ENCODE measurements at places on chromosomes 13 and 19.

DNA sequence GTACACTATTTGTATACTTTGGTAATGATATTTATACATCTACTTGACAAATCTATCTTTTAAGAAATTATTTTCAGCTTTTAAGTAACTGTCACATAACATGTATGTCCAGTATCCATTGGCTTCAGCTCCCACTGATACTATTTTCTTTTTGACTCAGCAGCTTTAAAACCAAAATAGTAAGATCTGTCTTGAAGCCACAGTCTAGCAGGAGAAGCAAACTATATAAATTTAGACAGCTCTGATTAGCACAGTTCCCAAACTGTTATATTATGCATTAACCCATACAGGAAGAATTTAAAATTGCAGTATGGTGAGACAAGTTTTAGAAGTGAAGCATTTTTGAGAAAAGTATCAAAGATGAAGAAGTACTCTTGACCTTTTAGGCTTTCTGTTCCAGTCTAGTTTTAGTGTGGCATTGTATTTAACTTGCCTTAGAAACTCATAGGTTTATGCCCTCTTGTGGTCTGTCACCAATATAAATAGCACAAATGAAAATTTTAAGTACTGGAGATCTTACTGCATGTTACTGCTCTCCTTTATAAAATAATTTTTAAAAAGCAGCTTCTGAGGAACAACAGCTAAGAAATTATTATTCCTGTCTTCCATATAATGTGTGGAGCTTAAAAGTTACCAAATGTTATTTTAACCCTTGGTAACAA is 24.7 kb downstream of the URI1 start:
- DNase-seq = no peak

DNA sequence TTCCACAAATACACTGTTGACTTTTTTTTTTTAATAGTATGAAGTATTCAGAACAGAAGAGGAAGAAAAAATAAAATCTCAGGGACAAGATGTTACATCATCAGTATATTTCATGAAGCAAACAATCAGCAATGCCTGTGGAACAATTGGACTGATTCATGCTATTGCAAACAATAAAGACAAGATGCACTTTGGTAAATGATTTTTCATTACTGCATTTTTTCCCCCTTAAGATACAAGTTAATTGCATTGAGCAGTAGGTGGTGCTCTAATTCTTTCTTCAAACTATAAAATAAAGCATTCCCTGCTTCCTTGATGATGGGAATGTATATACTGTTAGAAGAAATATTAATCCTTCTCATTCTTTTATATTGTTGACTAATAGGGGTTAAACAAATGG is 17.1 kb downstream of the UCHL3 start:
- DNase-seq = peak; percentile 39

DNA sequence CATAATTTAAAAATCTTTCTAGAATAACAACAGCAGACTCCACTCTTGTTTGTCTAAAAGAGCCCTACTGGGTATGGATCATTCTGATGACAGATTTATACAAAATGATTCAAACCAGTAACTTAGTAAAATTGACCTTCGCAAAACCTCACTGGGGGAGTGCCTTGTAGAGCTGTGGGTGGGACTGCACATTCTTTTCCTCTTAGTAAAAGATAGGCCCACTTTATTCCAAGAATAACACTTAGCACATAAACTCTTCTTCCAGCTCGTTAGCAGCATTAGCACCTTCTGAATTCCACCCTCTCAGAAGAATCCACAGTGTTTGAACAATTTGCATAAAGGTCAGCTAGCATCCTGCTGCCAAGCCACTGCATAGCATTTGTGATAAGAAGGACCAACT is 106.8 kb downstream of the STOML3 start:
- DNase-seq = peak; percentile 55

DNA sequence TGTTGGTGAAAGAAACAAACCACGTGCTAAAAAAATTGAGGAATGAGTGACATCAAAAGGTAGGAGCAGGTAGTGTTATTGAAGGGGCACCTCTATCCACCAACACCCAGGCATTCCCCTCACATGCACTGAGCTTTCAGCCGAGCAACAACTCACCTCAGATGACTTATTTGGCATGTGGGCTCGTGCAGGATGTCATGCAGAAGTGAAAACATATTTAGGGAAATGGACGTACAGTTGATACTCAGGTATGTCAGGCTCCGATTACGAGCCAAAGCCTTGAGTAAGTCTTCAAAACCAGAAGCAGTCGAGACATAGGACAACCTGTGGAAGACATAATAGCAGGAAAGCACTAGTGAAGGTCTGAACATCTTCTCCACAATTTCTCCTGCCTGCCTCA is 30.4 kb downstream of the NLRP11 start:
- DNase-seq = no peak

DNA sequence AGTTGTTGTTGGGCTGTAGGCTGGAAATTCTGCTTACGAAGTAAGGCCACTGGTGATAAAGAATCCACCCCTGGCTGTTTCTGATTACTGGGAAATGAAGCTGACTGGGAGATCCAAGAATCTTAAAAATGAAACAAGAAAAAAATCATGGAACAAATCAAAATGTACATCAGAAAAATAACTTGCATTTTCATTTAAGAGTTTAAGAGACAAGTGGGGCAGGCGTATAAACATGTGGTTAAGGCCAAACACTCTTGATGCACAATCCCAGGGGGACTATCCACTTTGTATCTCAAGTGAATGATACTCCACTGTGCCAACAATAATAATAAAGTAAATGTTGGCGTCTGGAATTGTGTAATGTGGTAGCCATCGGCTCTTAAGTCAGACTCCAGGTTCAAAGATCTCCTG is 24.6 kb downstream of the ZMYM5 start:
- DNase-seq = peak; percentile 41

DNA sequence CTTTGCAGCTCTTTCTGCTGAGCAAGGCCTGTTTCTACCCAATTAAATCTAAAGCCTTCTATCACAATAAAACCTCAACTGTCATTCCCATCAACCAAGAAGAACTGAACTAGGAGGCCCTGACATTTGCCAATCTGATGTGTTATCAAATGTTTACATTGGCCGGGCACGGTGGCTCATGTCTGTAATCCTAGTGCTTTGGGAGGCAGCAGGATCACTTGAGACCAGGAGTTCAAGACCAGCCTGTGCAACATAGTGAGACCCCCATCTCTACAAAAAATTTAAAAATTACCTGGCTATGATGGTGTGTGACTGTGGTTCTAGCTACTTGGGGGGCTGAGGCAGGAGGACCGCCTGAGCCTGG is 2.8 kb upstream of the FBXO17 start:
- DNase-seq = no peak

- no peak for DNase-seq
Observed at GRCh38 chr13:91056746-91057145, 290.7 kb upstream of the MIR17HG start.

DNA sequence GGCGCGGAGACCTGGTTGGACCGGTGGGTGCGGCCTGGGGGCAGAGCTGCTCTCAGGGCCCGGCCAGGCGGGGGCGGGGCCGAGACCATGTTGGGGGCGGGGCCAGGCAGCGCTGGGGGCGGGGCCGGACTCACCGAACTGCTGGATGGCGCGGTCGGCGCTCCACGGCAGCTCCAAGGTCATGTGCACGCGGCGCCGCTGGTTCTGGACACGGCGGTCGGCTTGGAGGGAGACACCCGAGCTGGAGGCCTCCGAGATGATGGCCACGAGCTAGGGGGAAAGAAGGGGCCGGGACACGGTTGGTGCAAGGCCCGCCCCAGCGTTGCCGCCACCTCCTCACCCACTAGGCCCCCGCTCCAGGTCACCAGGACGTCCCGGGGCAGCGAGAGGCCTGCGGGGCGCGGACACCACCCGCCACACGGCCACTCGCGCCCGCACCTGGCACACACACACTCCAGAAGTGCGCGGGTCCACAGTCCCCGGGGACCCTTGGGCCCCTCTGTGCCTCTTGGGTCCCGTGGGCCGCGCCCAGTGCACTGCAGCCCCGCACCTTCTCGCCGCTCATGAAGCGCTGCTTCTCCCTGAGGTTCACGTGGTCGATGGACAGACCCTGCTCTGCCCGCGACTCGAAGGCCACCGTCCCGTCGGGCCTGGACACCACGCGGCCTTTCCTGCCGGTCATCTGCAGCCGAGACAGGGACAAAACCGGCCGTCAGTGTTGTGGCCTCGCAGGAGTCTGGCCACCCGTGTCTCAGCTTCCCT is 8.7 kb downstream of the GPX4 start:
- DNase-seq = no peak
